ENCODE measurements at places on chromosomes 4 and X.

DNA sequence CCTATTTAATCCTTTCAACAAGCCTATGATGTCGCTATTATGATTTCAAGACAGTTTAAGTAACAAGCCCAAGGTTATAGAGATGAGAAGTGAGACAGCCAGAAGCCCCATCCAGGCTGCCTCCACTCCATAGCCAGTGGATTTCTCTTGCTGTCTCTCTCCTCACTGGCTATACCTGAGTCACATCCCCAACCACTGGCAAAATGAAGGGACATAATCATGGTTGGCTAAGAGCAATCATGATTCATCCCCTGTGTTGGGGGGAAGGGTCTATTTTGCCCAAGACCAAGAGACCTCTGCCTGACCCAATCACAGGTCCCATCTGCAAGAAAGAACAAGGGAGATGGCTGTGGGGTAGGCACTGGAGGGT, 334.9 kb upstream of the GATB start:
- DNase-seq = no peak

DNA sequence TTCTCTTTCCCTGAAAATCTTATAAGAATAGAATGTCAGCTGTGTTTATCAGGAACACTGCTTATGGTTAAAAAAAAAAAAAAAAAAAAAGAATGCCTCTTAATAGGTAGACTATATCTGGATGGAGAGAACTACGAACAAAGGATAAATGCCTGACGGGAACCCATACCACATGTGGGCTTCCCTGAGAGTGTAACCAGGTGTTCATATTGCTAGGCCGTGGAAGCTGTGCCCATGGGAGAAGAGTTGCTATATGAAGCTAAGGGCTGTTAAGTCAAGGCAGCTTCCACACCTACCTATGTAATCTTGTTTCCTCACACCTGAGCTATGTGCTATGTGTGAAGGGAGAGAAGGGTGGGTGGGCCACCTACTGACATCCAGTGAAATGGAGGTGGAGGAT, 27.3 kb downstream of the TMEM184C start:
- DNase-seq = no peak

DNA sequence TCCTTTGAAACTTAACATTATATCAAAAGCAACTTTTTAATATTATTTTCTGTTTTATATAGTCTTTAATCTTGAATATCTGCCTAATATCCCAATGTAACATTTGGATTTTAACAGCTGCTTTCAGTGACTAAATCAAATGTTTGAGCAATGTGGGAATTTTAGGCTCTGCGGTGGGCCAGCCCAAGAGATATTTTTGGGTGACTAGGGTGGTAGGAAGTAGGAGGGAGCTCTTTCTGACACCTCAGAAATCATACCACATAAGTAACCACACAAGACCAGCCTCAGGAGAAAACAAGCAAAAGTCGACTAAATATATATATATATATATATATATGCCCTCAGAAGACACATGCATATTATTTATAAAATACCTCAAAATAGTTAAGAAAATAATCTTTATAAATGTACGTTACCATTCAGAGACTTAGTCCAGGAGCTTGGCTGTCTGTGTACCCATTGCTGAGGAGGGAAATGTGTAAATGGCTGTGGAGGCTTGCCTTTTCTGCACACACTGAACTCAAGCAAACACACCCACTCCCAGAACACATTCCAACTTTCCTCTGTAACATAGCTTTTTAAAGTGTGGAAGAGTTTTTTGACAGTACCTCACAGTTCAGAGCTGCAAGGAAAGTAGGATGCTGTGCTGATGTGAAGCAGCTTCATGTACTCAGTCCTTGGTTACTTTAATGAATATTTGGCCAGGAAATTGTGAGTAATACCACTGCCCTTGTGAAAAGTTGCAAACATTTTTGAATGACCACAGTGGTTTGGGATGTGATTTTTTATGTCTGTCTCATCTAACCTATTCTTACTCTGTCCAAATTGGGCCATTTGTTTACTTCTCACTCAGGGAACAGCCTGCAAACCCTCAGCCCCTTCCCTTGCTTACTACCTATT, at the start of gene RTL3:
Gene RTL3 (minus strand): TSS at position 484 of the 900 bp plus-strand sequence. CDS start 908 bp downstream, outside the sequence.
- peak; percentile 0 for DNase-seq

DNA sequence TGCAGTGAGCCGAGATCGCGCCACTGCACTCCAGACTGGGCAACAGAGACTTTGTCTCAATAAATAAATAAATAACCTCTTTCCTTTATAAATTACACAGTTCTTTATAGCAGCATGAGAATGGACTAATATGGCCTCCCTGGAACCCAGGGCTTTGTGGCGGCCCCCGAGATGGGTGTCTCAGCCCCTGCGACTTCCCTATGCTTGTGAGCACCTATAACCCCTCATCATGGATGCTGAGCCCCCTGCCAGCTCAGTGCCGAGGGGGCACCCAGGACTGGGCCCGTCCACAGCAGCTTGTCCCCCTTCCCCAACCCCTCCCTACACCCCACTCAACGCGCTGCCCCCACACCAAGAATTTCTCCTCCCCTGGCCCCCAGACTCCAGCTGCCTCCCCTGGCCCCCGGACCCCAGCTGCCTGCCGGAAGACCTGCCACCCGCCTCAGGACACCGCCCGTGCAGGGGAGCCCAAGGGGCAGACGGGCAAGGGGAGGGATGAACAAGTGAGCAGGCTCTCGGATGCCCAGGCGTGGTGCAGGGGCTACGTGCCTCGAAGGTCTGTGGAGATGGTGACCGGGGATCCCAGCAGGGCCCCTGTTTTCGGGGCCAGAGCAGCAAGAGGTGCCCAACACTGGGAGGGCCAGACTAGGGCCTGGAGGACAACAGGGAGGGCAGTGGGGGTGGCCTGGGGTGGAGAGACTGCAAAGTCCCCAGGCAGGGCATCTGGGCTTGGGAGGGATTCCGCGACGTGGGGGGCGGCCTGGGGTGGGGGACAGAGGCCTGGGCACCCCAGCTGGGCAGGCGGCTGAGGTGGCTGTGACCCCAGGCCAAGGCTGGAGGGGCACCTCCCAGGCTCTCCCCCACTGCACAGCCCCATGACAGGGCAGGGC, 74.0 kb downstream of the FAM53A start:
- DNase-seq = no peak

DNA sequence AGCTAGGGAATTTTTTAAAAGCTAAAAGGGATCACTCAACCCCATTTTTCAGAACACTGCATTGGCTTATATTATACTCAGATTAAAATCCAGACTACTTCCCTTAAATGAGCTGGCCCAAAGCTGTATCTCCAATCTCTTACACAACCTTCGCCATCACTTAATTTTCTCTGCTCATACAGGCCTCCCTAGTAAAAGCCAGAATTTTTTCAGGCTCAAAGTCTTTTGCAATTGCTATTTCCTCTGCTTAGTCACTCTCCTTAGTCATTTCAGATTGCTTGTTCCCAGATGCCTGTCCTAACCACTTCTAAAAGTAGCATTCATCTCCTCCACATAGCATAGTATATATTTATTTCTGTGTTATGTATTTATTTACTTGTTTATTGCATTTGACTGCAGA, 1587.9 kb upstream of the ADGRL3 start:
- no peak for DNase-seq

DNA sequence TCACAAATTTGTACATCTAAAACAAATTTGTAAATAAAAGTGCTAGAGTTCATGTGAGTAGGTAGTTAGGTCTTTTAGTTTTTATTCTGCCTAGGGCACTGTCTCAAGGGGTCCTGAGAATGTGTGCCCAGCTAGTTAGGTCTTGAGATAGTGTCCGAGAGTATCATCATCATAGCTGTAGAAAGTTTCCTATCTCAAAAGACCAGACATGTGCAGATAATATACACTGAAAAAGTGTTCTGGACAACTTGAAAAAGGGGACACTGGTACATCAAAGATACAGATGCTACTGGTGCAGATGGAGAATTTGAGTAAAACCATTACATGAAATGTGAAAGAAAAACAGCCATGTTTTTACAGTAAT, 1.8 kb upstream of the ZCCHC4 start:
- no peak for DNase-seq

DNA sequence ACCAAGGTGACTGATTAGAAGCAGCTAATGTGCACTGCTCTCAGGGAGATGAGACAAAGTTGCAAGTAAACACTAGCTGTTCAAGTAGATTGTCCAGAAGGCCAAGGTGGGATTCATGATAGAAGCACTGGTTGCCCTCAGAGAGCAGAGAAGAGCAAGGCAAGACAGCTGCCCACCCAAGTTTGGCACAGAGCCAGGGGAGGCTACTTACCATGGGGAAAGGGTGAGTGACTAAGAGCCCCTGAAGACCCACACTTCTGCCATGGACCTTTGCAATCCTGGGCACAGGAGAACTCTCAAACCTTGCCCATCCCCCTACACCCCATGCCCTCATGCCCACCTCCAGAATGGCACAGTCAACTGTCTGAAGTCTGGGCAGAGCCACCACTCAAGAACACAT, 68.3 kb downstream of the SPIN4 start:
- DNase-seq = no peak
